AG08395 (cell line): ENCODE measurements at places on chromosomes 5 and 9.

GRCh38 chr5:16585041-16585667 lies 31.6 kb downstream of the RETREG1 start:
- DNase-seq: no peak

- no peak for DNase-seq
These were observed 1.0 kb downstream of the ANKH start for GRCh38 chr5:14870337-14871213.

DNA sequence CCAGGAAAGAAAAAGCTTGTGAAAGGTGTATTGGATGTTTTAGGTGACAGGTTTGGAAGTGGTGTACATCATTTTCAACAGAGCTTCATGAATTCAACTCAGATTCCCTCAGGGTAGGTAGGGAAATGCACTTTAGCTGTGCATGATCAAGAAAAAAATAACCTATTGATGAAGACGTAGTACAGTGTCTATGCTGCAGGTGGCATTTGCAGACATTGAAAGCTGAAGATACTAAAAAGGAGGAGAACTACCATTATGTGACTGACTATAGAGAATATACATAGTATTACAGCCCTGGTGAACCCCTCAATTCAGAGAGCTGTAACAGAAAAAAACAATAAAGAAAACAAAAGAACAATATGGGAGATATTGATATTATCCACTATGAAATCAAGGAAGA lies 2344.7 kb upstream of the ACO1 start:
- DNase-seq: no peak

DNA sequence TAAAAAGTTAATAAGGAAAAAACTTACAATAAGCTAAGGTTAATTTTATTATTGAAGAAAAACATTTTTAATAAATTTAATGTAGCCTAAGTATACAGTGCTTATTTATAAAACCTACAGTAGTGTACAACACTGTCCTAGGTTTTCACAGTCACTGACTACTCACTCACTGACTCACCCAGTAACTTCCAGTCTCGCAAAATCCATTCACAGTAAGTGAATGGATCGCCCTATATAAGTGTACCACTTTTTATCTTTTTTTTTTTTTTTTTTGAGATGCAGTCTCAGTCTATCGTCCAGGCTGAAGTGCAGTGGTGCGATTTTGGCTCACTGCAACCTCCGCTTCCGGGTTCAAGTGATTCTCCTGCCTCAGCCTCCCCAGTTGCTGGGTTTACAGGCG lies 47.7 kb downstream of the FNIP1 start:
- DNase-seq: no peak

GRCh38 chr9:135139366-135139959 lies 52.0 kb downstream of the OLFM1 start:
- DNase-seq: no peak

- DNase-seq: no peak
These were observed 7.4 kb downstream of the PSAT1 start for GRCh38 chr9:78304357-78304756.

GRCh38 chr9:87763286-87763685 lies 37.4 kb downstream of the CTSL start:
- no peak for DNase-seq

GRCh38 chr5:127306647-127307046 lies 16.1 kb downstream of the MEGF10 start:
- no peak for DNase-seq

DNA sequence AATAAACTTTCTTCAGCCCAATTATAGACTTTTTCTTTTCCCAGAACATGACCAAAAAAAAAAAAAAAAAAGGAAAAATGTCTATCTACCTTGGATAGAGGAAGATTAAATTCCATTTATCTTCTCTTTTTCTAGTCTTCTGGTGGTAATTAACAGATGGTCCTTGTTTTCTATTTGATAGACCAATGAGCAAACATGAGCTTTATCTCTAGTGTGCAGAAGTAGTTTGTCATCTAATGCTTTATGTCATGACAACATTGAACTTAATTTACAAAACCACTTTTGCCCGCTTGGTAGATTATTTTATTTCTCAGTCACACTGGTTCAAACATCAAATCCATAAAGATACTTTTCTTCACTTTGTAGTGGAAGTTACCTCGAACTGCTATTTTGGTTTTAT lies 69.5 kb upstream of the ELL2 start:
- no peak for DNase-seq

DNA sequence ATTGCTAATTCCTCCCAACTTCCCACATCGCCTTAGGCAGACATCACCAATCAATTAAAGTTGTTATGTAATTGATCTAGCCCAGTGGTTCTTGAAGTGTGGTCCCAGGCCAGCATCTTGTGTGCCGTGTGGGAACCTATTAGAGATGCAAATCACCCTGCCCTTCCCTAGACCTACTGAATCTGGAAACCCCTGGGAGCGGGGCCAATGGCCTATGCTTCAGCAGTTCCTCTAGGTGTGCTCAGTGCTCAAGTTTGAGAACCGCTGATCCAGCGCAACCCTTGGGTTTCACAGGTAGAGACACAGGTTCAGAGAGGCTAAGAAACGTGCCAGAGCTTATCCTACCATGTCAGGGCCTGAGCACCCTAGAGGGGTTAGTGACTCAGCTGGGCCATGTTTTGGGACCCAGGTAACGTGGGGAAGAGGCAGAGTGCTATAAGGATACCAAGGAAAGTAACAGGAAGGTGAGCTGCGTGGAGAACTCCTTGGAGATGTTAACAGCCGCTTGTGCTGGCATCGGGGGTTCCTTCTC lies 4.4 kb downstream of the SLC34A1 start:
- DNase-seq: no peak

- DNase-seq: no peak
These were observed 3.8 kb downstream of the SPRY4 start for GRCh38 chr5:142320851-142321560.

DNA sequence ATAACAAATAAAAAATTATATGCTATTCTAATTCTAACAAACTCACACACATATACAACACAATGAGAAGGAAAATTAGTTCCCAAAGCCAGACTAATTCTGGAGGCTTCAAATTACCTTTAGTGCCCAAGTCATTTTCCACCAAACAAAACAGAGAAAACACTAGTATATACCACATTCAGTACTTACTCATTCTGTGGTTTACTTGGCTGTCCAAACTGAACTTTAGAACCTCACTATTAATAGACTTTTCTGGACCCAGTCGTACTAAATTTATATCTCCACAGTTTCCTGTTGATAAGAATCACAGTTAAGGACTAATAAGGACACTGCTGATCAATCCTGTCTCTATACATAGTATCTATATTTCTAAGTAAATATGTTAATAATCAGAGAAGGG lies 66.4 kb downstream of the SETX start:
- DNase-seq: peak; percentile 48

GRCh38 chr9:90365666-90366065 lies 277.0 kb downstream of the DIRAS2 start:
- no peak for DNase-seq

- peak; percentile 6 for DNase-seq
These were observed 322.4 kb upstream of the GRAMD2B start for GRCh38 chr5:126100767-126101166.

- DNase-seq: no peak
These were observed 7.6 kb upstream of the EGR1 start for GRCh38 chr5:138457531-138458275.

DNA sequence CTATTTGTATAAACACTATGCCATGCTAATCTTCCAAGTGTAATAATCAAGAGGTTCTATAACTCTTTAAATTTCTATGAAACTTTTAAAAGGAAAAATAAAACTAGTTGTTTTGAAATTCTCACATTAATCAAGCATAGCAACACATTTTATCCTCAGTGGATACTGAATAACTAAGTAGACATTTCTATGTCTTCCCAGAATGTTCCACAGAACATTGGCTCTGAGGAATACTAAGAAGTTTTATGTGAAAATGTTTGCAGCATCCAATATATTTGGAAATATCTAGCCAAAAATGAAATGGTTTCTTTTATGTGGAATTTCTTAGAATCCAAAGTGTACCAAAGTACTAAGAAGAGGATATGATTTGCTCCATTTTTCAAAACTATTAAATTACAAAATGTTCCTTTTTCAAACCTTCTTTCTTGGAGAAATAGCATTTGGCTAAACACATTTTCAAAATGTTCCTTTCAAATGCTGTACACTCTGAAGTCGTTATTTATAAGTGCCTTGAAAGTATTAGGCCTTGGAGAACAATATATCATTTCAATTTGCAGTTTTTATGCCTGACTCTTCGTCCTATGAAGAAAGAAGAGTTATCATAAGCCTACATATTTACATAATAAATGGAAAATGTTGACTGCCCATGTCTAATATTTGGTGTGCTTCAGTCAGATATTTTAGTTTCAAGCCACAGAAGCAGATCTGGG lies 175.6 kb upstream of the COX7C start:
- DNase-seq: no peak

DNA sequence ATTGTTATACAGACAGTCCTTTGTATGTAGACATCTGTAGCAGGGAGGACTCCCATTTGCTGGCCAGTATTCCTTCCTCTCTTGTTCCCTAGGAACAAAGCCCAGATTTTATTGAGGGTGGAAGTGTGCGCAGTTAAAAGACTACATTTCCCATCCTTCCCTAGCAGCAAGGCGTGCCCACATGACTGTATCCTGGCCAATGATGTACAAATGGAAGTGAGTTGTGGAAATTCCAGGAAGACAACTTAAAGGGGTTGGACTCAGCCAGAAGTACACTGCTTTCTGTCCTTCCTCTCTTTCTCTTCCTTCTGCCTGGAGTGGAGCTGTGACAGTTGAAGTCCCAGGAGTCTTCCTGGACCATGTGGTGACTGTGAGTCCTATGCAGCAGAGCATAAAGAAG lies 89.0 kb downstream of the HRH2 start:
- DNase-seq: no peak

DNA sequence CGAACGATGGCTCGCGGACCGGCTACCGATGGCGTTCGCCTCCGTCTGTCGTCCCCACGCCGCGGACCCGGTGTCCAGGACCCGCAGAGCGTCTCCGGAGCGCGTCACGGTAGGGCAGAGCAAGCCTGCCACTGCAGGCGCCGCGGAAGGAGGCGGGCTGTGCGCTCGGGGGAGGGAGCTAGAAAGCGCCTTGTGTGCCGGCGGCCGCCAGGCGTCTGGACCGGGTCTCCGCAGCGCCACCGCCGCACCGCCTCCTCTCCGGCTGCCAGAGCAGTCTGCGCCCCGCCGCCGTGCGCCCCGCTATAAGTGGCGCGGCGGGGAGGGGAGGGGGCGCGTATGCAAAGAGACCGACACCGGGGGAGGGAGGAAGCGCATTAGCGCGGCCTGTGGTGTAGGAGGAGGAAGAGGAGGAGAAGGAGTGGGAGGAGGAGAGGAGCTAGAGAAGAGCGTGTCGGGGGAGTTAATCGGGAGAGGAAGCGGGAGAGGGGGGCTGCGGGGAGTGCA lies at the start of gene ENC1:
ENC1 (minus strand) TSS at position 279 of the 504 bp plus-strand sequence. CDS start 4,243 bp downstream, outside the sequence.
- peak; percentile 69 for DNase-seq

GRCh38 chr5:115467628-115468027 lies 76.9 kb downstream of the FEM1C start:
- DNase-seq: no peak

DNA sequence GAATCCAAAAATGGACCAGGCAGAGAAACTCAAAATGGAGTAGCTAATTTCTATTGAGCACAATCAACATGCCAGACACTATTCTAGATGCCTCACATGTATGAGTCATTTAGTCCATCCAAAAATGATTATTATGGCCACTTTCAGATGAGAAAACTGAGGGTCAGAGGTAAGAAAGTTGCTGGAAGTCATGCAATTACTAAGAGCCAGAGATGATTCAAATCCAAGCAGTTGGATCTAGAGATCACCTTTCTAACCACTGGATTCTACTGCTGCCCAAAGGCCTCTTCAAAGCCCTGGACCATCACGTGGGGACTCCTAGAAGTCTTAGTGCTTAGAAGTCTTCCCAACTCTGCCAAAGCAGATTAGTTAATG lies 51.8 kb upstream of the HMHB1 start:
- no peak for DNase-seq

DNA sequence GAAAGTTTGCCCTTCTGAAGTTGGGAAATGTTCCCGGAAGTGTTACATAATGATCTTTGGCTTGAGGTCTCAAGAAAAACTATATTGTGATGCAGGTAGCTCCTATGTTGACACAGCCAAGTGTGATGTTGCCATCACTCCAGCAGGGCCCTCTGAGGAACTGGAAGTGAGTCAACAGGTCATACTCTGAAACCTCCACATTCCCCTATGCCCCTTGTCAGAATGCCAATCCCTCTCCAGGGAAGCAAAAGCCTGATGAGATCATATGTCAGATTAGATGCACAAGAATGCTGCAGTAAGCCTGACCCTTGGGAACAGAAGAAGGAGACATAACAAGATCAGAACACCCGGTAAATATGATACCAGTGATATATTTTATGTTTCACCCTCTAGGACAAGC lies 66.8 kb upstream of the ITGA2 start:
- peak; percentile 81 for DNase-seq

DNA sequence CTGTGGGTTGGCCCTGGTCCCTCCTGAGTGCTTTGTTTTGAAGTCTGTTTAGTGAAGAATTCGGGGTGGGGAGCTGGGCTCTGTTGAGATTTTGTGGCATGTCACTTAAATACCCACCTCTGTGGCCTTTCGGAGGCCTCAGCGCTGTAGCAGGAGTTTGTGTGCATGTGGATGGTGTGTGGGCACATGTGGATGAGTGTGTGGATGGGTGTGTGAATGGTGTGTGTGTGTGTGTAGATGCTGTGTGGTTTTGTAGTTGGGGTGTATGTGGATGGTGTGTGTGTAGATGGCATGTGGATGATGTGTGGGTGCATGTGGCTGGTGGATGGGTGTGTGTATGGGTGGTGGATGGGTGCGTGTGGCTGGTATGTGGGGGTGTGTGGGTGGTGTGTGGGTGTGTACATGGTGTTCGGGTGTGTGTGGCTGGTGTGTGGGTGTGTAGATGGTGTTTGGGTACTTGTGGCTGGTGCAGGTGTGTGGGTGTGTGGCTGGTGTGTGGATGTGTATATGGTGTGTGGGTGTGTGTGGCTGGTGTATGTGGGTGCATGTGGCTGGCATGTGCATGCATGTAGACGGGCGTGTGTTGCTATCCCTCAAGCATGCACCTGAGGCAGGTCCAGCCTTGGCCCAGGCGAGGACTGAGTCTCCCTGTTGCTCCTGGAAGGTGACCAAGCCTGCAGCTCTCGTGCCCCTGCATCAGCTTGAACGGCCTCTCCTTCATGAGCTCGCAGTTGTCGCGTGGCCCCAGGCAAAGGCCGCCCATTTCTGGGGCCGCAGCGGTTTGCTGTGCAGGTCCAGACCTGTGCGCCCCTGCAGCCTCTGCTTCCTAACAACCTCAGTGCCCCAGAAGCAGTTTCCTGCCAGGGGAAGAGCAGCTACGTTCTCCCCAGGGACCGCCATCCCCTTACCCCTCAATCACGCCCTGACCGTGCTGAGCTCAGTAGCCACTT lies 54.0 kb upstream of the FCN2 start:
- no peak for DNase-seq

- DNase-seq: peak; percentile 79
These were observed 9.2 kb upstream of the GPRIN1 start for GRCh38 chr5:176619203-176619568.

GRCh38 chr5:147474140-147474539 lies 35.7 kb downstream of the DPYSL3 start:
- no peak for DNase-seq

- no peak for DNase-seq
These were observed 62.8 kb upstream of the PPP1R26 start for GRCh38 chr9:135416664-135417290.
